Glutamatergic neuron (in vitro differentiated cells): ENCODE measurements at places on chromosomes 7 and 10. TPM values are rescaled to one million over a fixed set of nuclear protein-coding genes. Genes with fewer than 3 reads are reported as not detected.
A peak's percentile ranks its signal among the peaks of the same experiment; 100 is the strongest.

DNA sequence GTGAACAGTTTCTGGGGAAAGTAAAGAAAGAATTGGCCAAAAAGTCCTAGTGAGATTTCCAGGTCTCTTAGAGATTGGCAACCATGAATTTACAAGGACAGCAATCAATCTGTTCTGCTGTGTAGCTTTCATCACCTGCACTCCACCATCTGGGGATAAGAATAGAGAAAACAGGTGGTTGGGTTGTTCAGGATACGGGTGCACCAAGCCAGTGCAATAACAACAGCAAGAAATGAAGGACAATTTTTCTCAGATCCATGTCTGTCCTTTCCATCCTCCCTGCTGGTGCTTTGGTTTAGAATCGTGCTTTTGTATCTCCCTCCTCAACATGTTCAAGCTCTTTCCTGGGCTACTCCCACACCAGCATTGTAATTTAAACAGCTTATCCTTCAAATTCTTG lies 787.7 kb downstream of the GRID1 start:
- no peak for DNase-seq

- no peak for DNase-seq
These were observed 100.6 kb downstream of the KAT6B start for GRCh38 chr10:74926791-74927585.

The NRCAM gene
- total RNA-seq = 120 TPM

DNA sequence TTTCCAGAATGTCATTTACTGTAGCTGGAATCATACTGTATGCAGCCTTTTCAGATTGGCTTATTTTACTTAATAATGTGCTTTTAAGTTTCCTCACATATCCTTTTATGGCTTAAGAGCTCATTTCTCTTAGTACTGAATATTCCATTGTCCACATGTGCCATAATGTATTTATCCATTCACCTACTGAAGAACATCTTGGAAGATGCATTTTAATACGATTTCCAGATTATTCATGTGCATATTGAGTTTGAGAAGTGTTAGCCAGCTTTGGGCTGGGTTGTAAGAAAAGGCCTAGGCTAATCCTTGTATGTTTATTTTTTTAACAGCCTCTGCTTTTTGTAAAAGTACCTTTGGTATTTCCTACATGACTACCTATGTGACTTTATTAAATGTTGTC lies 109.3 kb upstream of the MDFIC start:
- no peak for DNase-seq

- no peak for DNase-seq
These were observed 28.3 kb downstream of the EBF3 start for GRCh38 chr10:129935867-129936152.

The LIPJ gene
- 0.22 TPM for total RNA-seq

The FAM24B gene
- 15.9 TPM for total RNA-seq

- no peak for DNase-seq
These were observed 73.7 kb upstream of the CAMK2B start for GRCh38 chr7:44398953-44399574.

DNA sequence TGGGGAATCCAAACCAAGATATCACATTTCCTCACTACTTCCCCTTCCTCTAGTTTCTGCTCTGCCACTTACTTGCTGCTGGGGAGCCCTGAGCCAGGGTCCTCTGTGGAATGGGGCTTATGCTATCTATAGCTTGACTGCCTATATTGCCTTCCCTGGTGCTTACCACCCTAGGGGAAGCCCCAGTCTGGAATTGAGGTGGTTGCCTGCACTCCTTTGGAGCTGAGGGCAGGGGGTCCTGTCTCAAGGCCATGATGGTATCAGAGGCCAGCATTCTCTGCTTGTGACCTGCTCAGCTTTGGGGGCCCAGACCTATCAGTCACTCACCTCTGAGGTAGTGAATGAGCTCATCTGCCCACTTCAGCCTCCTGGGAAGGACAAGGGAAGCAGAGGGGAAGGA lies 29.3 kb upstream of the INMT start:
- no peak for DNase-seq

GRCh38 chr10:33465747-33466146 lies 131.3 kb upstream of the NRP1 start:
- DNase-seq = no peak

The OPALIN gene
- not detected for total RNA-seq

- peak; percentile 42 for DNase-seq
These were observed 217.1 kb downstream of the NRG3 start for GRCh38 chr10:82092111-82092510.

The FAM25G gene
- total RNA-seq = not detected

The ZNF804B gene
- 0.10 TPM for total RNA-seq

The FANK1 gene
- total RNA-seq = 0.59 TPM

GRCh38 chr7:125218076-125218475 lies 288.5 kb upstream of the POT1 start:
- DNase-seq = no peak

DNA sequence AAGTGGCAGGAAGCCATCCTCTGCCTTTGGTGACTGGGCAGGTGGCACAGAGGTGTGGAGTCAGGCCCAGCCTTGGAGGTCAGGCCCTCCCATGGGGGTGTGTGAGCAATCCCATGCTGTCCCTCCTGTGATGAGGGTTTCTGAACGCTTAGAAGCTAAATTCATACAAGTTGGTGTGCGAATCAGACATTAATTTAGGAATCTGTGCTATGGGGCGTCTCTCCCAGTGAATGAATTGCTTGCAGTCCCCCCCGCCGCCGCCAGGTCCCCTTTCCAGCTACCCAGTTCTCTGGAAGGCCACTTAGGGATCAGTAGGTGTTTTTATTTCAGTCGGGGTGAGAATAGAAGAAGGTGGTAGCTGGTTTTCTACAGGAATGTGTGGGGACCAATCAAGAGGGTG lies 37.5 kb downstream of the LRRC18 start:
- no peak for DNase-seq

- DNase-seq = no peak
These were observed 31.8 kb downstream of the CNNM1 start for GRCh38 chr10:99360934-99361333.

DNA sequence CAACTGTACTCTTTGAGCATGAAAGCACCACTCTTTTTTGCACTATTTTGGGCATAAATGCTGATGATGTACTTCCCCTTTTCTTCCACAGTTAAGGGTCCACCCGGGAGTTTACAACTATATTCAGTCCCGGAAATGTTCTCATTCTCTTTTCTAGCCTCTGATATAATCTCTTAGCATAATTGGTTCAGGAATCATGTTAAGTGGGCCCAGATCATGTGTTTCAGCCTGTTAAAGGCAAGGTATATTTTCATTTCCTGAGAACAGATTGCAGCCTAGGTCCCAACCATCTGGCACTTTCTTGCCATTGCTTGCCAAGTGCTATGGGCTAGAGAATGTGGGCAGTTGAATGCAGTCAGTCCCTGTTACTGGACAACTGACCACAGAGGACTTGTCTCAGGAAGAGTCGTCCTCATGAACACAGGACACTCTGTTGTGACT lies 111.4 kb upstream of the GLCCI1 start:
- peak; percentile 18 for DNase-seq

GRCh38 chr10:5045095-5045494 lies 41.4 kb upstream of the AKR1C2 start:
- no peak for DNase-seq

DNA sequence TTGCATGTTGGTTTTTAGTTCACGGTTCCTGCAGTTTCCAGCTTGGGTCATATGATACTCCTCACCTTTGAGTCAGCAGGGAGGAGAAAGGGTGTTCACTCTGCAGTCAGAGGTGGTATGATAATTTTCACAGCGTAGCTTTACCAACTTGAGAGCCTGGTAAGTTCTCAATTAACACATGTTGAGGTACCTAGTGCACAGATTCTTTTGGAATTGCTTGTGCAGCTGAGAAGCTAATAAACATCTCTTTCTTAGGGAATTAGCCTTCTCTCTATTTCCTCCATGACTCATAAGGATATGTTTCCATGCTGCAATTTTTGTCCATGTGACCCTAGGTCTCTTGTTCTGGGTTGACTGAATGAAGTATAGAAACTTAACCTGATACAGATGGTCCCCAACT lies 166.6 kb downstream of the KIF20B start:
- no peak for DNase-seq

The ACTL6B gene
- 95.2 TPM for total RNA-seq

DNA sequence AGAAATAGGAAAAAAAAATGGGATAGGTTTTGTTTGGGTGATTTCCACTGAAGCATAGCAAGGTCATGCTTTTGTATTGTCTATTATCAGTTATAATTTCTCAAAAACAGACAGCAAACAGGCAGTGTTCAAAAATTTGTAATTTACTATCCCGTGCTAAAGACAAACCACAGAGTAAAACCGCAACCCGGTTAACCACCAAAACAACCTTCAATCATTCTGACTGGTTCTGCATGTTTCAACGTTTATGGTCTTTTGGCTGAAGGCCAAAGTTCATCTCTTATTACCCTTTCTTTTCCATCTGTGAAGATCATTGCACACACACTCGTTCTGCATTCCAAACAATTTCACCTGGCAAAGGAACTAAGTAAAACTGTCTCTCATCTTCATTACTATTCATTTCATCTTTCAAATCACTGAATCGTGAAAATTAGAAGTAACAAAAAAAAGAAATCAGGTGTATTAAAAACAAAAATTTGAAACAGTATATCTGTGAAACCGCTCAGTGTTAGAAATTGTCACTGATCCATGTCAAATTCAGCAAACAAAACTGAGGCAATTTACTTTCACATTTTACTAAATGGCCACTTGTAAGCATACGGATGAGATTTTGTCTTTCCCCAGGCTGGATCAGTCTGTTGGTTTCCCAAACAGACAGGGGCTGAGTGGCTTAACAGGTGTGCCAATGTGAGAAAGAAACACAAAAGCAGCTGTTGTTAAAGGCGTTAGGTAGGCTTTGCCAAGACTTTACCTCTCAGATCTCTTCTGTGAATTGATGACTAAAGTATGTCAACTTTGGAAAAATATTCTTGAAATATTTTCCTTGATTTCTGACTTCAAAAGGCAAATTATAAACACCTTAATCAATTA lies 539.6 kb downstream of the CNTNAP2 start:
- DNase-seq = no peak

The RTKN2 gene
- 3.2 TPM for total RNA-seq

DNA sequence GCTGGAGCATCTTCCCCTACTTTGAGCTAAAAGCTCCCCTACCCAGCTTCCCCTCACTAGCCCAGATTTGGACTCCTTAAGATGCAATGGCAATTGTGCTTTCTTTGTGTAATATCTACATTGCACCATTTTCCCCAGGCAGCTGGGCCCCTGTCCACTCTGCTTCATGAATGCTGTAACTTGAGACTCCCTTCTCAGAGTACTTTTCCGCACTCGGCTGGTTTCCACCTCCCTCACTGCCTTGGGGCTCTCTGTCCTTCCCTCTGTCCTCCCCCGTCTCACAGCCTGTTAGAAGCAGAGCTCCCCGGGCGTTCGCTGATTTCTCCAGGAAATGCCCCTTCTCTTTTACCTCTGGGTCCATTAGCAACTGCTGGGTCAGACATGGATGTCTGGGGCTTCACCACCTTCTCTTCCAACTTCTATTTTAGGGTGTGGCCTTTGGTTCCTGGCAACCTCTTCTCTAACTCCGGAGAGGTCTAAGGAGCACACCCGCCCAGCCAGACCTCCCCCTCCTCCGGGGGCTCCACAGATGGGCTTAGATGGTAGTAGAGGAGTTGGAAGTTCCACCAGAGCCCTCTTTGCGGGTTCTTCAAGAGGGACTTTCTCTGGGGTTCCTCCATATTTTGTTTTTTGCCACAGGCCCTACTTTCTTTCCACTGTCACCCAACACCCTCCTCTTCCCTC lies 2.9 kb upstream of the TMEM72 start:
- peak; percentile 36 for DNase-seq

The NME8 gene
- not detected for total RNA-seq

The AKR1C8 gene
- not detected for total RNA-seq

- no peak for DNase-seq
These were observed 235.9 kb downstream of the SLC25A13 start for GRCh38 chr7:96085953-96086352.

DNA sequence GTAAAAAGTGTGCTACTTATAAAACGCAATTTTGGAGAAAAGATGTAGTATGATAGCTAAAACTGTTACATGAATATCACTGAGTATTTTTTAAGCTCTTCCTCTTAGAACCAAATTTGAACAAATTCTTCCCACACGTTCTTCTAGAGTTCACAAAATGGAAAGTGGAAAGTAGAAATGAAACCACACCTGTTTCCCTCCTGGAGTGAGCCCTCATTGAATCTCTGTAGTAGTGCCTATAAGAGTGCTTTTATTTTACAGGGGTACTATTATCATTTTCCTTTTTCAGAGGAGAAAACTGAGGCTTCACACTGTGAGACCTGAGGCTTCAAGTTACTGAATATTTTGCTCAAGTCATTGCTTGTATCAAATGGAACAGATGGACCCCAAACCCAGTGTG lies 393.0 kb downstream of the NRG3 start:
- no peak for DNase-seq

DNA sequence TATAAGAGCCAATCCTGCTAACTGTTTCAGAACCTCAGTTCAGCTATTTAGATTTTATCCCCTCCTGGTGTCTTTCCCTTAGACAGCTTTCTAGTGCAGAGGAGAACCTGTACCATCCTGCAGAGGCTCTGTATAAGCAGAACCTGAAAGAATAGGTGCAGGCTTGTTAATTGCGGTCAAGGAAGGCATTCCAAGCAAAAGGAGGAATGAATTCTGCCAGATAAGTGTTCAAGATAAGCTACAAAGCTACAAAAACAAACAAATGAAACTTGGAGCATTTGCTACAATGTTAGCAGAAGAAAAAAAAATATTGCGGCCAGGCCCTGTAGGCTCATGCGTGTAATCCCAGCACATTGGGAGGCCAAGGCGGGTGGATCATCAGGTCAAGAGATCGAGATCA lies 32.6 kb upstream of the AGMO start:
- DNase-seq = no peak

GRCh38 chr7:154743206-154743605 lies 259.7 kb downstream of the PAXIP1 start:
- DNase-seq = no peak

DNA sequence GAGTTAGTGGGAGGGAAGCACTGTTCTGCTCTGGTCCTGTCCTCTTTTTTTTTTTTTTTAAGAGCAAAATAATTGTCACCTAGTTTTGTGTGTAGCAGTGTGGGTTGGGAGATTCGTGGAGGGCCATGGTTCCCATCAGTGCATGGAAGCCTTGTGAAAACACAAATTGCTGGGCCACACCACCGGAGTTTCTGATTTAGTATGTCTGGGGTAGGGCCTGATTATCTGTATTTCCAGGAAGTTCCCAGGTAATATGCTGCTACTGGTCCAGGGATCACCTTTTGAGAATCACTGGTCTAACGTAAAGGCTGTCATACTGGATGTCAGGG lies 191.3 kb downstream of the GATA3 start:
- DNase-seq = no peak

DNA sequence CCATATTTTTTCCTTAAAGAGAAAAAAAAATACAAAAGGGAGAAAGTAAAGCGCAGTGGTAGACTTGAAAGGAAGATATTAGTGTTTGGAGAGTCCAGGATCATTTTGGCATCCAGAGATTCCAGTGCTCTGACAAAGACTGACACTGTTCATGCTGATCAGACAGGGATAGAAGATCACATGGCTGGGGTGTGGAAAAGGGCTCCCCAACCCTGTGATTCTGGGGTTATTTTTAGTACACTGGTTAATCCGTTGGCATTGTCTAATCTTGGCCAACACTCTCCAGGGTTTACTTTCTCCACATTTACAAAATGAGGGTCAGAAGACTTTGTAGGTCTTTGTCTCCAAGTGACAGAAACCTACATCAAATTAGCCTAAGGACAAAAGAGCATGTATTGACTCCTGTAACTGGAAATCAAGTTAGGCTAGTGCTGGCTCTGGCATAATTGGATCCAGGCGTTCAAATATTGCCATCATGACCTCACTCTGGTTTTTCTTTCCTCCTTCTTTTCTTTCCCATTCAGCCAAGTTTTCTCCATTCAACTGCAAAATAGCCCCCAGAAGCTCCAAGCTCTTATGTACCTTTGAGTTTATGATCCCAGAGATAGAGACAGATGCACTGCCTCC lies 181.6 kb downstream of the PHTF2 start:
- no peak for DNase-seq

- peak; percentile 34 for DNase-seq
These were observed 110.6 kb upstream of the EFCAB10 start for GRCh38 chr7:105691680-105692564.
